ENCODE measurements at places on chromosomes 2 and 18.

DNA sequence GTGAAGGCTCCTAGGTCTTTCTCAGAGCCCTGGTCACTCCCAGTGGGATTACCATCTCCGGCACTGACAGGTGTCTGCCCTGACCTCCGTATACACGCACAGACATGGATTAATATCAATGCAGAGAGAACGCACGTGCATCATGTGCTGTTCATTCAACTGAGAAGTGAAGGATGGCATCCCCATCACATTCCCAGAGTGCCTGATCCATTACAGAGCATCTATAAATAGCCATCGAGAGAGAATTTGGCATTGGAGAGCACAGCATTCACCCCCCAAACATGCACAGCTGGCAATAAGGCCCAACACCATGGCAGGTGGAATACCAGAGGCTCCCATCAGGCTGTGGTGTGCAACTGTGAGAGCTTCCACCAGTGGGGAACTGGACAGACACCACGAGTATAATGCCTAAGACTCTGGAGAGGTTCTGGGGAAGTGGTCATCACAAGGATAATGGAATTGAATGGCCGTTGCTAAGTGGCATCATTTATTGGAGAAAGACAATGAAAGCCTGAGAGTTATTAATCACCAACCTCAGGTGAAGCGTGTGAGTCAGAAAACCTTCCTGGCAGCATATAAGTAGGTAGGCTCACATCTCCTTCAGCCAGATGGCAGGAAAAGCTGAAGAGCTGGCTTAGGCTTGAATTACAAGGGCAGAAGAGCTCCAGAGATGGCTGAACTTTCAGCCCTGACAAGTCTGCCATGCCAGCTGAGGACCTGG is 244.5 kb upstream of the ID2 start:
- no peak for DNase-seq

DNA sequence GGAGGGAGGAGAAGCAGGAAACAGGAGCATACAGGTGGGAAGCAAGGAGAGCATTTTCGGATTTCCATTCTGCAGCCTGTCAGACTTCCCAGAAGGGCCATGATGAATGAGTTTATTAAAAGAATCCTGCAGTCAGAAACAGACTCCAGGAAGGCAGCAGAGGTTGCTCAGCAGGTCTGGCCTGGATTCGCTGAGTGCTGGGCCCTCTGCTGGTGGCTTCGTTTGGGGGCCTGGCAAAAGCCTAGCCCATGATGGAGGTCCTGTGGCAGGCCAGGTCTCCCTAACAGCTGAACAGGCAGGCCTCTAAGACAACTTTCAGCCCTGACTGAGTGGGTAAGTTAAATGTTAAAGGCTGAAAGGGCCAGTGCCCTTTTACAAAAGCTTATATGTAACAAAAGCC is 108.2 kb upstream of the CAPN13 start:
- no peak for DNase-seq

GRCh38 chr2:105873721-105874120 is 129.0 kb downstream of the NCK2 start:
- no peak for DNase-seq

DNA sequence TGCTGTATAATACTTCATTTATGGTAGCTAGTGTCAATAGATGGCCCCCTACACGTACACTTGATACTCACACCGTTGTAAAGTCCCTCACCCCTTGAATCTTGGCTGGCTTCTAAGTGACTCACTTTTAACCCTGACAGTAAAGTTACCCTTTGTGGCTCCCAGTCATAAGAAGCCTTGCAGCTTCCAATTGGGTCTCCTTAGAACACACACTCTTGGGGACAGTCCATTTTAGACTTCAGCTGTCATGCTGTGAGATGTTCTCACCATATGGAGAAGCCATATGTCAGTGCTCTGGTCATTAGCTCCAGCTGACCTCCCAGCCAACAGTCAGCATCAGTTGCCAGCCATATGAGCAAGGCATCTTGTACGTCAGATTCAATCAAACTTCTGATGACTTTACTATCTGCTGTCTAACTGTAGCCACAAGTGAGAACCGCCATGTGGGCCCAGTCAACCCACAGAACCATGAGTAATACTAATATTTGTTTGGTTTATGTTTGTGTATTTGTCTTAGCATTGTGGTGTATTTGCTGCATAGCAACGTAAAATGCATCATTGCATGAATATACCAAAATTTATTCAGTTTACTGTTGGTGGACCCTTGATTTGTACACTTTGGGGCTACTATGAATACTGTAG is 68.3 kb downstream of the PTPN4 start:
- no peak for DNase-seq

- DNase-seq: no peak
These were observed 3.9 kb upstream of the TNS1 start for GRCh38 chr2:218006741-218007140.

DNA sequence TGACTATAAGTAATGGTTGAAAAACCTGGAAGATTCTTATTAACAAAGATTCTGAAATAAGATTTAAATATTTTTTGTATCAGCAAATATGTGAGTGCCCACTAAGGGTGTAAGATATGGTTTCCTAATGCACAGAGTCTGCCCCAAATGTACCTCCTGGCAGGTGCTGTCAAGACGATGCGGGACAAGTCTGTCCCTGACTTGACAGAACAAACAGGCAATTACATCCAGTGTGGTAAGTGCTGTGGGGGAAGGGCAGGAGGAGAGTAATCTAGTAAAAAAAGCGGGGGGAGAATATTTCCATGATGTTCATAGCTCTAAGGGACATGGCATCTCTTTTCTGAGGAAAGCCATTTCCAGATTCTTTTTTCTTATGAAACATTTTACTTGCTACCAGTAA is 127.5 kb downstream of the COL4A4 start:
- no peak for DNase-seq

DNA sequence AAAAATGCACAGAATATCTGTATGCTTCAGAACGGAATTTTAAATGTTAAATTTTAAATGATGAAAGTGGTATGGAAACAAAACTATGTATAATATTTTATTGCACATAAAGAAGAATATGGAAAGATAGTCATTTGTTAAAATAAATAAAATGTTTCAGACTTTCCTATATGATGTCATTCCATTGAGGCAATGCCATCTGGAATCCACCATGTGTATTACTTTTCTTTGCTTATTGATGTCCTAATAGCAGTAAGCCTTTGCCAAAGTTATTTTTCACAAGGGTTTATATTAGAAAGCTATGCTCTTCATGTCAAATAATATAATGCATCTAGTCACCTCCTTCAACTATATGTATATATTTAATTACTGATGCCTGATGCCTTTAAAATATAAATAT is 601.6 kb upstream of the PKDCC start:
- DNase-seq: no peak
